Mononuclear cell (primary cell): ENCODE measurements at places on chromosomes 2 and 18. TPM values are rescaled to one million over a fixed set of nuclear protein-coding genes. Genes with fewer than 3 reads are reported as not detected.

Gene GTF3C2
- 45.0 TPM for total RNA-seq

Gene TANC1
- total RNA-seq: 0.21 TPM

Gene GKN2
- total RNA-seq: not detected

Gene MTHFD2
- total RNA-seq: 32.1 TPM

Gene UGT1A8
- total RNA-seq: not detected

Gene TWIST2
- 0.21 TPM for total RNA-seq

Gene CRYGC
- total RNA-seq: not detected

Gene SCYGR1
- not detected for total RNA-seq

Gene UGT1A4
- not detected for total RNA-seq

Gene EML4
- 178 TPM for total RNA-seq

Gene REEP1
- total RNA-seq: 0.63 TPM

Gene ANKAR
- 13.9 TPM for total RNA-seq

Gene CMPK2
- 12.8 TPM for total RNA-seq

Gene MROH2A
- total RNA-seq: not detected

Gene RIT2
- total RNA-seq: not detected

Gene C2orf15
- 0.21 TPM for total RNA-seq

Gene FBXO15
- 0.63 TPM for total RNA-seq

Gene AMER3
- not detected for total RNA-seq

Gene TRABD2A
- 96.0 TPM for total RNA-seq

Gene SERPINB10
- 5.7 TPM for total RNA-seq

Gene NEU2
- not detected for total RNA-seq

Gene KIAA2012
- not detected for total RNA-seq

Gene NMUR1
- 1.8 TPM for total RNA-seq

Gene CHRNA1
- 0.21 TPM for total RNA-seq

Gene KLHL41
- 0.10 TPM for total RNA-seq

Gene SLC14A1
- 2.5 TPM for total RNA-seq

Gene CCBE1
- under 0.01 TPM for total RNA-seq

Gene GPR39
- not detected for total RNA-seq

Gene ACOXL
- total RNA-seq: 0.10 TPM

Gene IL36G
- not detected for total RNA-seq

Gene AKAIN1
- total RNA-seq: not detected

Gene WNT6
- total RNA-seq: not detected

Gene UGT1A3
- not detected for total RNA-seq

Gene IWS1
- 30.9 TPM for total RNA-seq

Gene PLCD4
- 0.21 TPM for total RNA-seq

Gene GALNT5
- total RNA-seq: under 0.01 TPM

Gene CFAP53
- total RNA-seq: not detected

Gene ANKRD30BL
- not detected for total RNA-seq
